Purkinje cell (primary cell): ENCODE measurements at places on chromosomes 2 and 18. TPM values are rescaled to one million over a fixed set of nuclear protein-coding genes. Genes with fewer than 3 reads are reported as not detected.

SKOR2 gene
- 10.3 and 17.7 TPM in 2 replicates for polyA plus RNA-seq

RFTN2 gene
- polyA plus RNA-seq, result 13.5 and 21.6 TPM in 2 replicates

DNAJC5G gene
- not detected in 2 replicates for polyA plus RNA-seq

SLC19A3 gene
- 2.1 TPM in 1 of 2 replicates, not detected in the other for polyA plus RNA-seq

UGT1A10 gene
- polyA plus RNA-seq, result not detected in 2 replicates

DLX2 gene
- not detected in 2 replicates for polyA plus RNA-seq

FEV gene
- not detected in 2 replicates for polyA plus RNA-seq

RAPGEF4 gene
- polyA plus RNA-seq, result 28.4 and 37.7 TPM in 2 replicates

CIB4 gene
- not detected in 2 replicates for polyA plus RNA-seq

ZBTB7C gene
- polyA plus RNA-seq, result 0.07 and 1.1 TPM in 2 replicates

IL1B gene
- polyA plus RNA-seq, result not detected in 2 replicates

CRACDL gene
- 0.27 and 7.3 TPM in 2 replicates for polyA plus RNA-seq

TTN gene
- 0.17 and 0.55 TPM in 2 replicates for polyA plus RNA-seq

UGT1A6 gene
- polyA plus RNA-seq, result not detected in 2 replicates

TXNL1 gene
- polyA plus RNA-seq, result 140 and 161 TPM in 2 replicates

RNF144A gene
- polyA plus RNA-seq, result 3.1 and 3.9 TPM in 2 replicates

ERLEC1 gene
- polyA plus RNA-seq, result 168 and 198 TPM in 2 replicates

KRTCAP3 gene
- 2.8 and 12.7 TPM in 2 replicates for polyA plus RNA-seq

ARHGEF33 gene
- 130 and 144 TPM in 2 replicates for polyA plus RNA-seq

SCN2A gene
- 47.8 and 111 TPM in 2 replicates for polyA plus RNA-seq
